ENCODE measurements at places on chromosomes 11 and 22. TPM values are rescaled to one million over a fixed set of nuclear protein-coding genes. Genes with fewer than 3 reads are reported as not detected.

RIMBP3B gene
- total RNA-seq = 0.30 TPM

OR52A1 gene
- not detected for total RNA-seq

UPB1 gene
- total RNA-seq = not detected

CHKA gene
- 7.2 TPM for total RNA-seq

ACCS gene
- 3.1 TPM for total RNA-seq

ART5 gene
- total RNA-seq = not detected

PRG3 gene
- not detected for total RNA-seq

TXN2 gene
- 82.7 TPM for total RNA-seq

SLC6A5 gene
- total RNA-seq = not detected

OR8D4 gene
- total RNA-seq = not detected

SNRPD3 gene
- 264 TPM for total RNA-seq

GAS2L1 gene
- 24.5 TPM for total RNA-seq

ELMOD1 gene
- 0.17 TPM for total RNA-seq

NRIP3 gene
- 9.7 TPM for total RNA-seq

OR52W1 gene
- not detected for total RNA-seq

NXPE1 gene
- total RNA-seq = not detected

P4HA3 gene
- total RNA-seq = 3.7 TPM

SYNGR1 gene
- 5.6 TPM for total RNA-seq

ACTN3 gene
- total RNA-seq = not detected

ADM2 gene
- total RNA-seq = 4.8 TPM

RASL10A gene
- under 0.01 TPM for total RNA-seq

MS4A15 gene
- not detected for total RNA-seq

GSTT2 gene
- 3.9 TPM for total RNA-seq

INS gene
- total RNA-seq = not detected

CRYBB3 gene
- total RNA-seq = not detected

MMP12 gene
- not detected for total RNA-seq

OTUB1 gene
- 114 TPM for total RNA-seq

PIWIL4 gene
- 0.59 TPM for total RNA-seq

OSBPL5 gene
- 32.9 TPM for total RNA-seq

USP28 gene
- 22.1 TPM for total RNA-seq

TAF6L gene
- total RNA-seq = 22.0 TPM

MOGAT2 gene
- not detected for total RNA-seq

APOL5 gene
- not detected for total RNA-seq

LMO2 gene
- total RNA-seq = 0.30 TPM

C11orf87 gene
- not detected for total RNA-seq

SLC5A4 gene
- total RNA-seq = not detected

NXPE4 gene
- not detected for total RNA-seq
